ENCODE measurements at places on chromosomes 7 and 10.

DNA sequence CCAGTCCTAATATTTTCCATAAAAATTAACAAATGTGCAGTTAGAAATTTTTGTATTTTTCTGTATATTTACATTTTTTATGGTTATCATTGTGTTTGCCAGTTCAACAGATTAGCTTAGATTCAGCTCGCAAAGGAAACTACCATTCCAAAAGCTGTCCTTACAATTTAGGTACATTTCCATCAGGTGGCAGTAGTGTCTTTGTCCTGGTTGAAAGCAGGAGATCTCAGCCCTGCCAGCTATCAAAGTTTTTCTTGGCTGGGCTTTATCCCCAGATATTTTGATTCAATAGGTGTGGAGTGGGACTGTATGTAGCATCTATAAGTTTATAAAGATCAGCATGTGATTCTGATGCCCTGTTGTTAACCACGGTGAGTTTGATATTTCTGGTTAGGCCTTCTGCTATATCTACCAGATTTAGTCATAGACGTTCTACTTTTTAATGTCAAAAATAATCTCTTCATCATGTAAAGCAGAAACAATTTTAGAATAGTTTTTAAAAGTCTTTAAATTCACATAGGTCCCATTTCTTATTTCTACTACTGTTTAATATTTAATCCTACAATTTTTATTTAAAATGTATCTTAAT lies 15.5 kb upstream of the ICA1 start:
- DNase-seq = no peak

GRCh38 chr7:32569388-32570289 lies 74.3 kb downstream of the AVL9 start:
- no peak for DNase-seq

- no peak for DNase-seq
Observed at GRCh38 chr7:102004229-102004628, 186.8 kb downstream of the CUX1 start.

DNA sequence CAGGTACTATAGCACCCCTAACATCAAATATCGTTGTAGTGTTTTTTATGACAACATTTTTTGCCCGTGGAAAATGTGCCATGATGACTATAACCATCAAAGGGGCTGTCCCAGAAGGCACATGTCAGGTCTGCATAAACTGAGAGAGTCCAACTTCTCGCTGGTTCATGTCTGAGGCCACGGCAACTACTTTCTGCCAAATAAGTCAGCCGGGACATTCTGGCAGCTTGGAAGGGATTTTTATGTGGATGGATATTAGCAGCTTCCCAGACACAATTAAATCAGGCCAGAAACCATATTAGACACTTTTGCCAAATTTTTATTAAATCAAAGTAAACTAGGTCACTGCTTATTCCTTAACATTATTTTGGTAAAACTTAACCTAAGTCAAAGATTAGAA lies 477.4 kb upstream of the FZD8 start:
- DNase-seq = no peak

- DNase-seq = no peak
Observed at GRCh38 chr7:68684246-68684839, 913.9 kb upstream of the AUTS2 start.

- DNase-seq = no peak
Observed at GRCh38 chr7:133704453-133704852, 422.7 kb upstream of the LRGUK start.

GRCh38 chr7:20742913-20743312 lies 43.8 kb downstream of the SP8 start:
- no peak for DNase-seq

DNA sequence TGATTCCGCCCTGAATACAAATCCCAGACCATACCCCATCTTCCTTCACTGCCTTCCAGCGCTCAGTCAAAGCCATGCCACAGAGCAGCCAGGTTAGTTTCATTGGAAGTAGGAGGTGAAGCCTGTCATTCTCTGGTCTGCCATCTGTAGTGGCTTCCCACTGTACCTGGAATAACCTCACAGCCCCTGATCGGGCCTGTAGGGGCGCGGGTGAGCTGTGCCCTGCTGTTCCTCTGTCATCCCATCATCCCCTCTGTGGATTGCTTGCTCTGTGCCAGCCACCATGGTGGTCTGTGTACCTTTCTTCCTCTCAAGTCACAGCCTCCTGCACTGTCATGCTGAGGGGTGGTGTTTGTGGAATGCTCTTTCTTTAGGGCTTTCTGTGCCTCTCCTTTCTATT lies 155.1 kb downstream of the ZNF22 start:
- no peak for DNase-seq

DNA sequence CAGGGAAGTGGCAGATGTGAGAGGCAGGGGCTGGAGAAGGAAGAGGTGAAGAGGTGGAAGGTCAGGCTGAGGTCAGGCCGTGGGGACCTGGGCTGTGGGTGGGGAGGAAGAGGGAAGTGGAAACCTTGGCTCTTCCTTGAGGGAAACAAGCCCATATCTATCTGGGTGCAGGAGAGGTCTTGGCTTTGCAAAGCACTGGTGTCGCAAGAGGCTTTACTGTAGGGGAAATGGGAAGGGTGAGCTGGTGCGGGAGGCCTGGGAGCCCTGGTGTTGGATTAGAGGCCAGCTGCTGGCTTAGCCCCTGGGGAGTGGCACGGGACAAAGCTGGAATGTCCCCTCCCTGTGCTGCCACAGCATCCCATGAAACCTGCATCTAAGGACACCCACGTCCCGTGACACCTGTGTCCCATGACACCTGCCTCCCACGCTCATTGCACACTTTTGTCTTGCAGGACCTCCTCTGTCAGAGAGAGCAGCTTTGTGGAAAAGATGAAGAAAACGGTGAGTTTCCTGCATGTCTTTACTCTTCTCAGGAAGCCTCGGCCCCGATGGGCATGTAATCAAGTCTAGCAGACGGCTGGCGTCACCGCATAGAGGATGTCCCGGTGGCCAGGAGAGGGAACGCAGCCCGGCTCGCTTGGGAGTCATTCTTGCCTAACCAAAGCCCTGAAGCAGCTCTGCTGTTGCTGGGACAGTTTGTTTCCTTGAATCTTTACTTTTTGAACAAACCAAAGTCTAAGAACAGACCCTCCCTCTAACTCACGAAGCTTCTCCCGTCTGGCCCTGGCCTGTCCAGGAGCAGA lies 22.2 kb downstream of the TMEM120A start:
- DNase-seq = no peak

DNA sequence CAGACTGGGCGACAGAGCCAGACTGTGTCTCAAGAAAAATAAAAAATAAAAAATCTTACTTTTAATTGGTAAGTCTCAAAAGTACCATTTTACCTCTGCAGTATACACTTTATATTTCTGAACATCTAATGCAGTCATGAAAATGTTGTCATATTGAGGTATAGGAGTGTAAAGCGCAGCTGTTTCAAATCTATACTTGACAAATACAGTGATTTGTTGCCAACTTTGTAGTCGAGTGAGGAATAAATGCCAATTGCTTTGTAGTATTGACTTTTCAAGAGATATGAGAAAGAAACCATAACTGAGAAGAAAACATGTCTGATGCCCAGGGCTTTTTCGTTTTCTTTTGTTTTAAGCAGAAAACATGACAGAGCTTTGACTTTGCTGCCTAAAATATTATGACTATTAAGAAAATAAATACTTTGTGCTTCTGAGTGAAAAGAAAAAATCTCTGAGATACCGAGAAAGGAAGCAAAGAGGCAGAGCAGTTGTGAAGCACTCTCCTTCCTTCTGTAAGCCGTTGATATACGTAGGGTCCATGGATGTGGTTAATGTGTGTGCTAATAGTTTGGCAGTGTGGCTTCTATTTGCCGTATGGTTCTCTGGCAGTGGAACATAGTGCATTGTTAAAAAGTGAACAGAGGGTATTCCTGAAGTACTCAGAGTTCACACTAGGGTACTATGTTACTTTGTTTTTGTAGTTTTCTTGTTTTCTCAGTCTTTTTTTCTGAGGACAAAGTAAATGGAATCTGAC lies 38.2 kb downstream of the AVL9 start:
- no peak for DNase-seq

GRCh38 chr7:27105301-27106031 lies 3.0 kb upstream of the HOXA2 start:
- DNase-seq = no peak

DNA sequence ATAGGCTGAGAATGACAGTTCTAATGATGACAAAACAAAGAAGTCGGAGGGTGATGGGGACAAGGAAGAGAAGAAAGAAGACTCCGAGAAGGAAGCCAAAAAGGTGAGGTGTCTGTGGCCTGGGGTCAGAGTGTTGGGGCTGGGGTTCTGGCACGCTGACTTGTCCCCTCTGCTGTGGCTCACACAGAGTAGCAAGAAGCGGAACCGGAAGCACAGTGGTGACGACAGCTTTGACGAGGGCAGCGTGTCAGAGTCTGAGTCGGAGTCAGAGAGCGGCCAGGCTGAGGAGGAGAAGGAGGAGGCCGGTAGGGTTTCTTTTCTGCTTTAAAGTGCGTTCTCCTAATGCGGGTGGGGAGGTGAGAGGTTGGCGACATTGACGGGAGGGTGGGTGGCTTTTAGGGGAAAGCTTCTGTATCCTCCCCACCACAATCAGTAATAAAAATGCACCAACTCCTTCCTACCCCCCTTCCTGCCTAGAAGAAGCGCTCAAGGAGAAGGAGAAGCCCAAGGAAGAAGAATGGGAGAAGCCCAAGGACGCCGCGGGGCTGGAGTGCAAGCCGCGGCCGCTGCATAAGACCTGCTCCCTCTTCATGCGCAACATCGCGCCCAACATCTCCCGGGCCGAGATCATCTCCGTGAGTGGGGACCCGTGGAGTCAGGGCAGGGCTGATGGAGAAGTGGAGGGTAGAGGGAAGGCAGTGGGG lies 4.6 kb downstream of the UFSP1 start:
- DNase-seq = no peak
